Posterior vena cava (tissue), 2 donors: ENCODE measurements at places on chromosomes 2 and 18. TPM values are rescaled to one million over a fixed set of nuclear protein-coding genes. Genes with fewer than 3 reads are reported as not detected.
A peak's percentile ranks its signal among the peaks of the same experiment; 100 is the strongest.

GRCh38 chr2:189177251-189177840 lies 2.2 kb downstream of the COL5A2 start:
- no peak for DNase-seq

Gene CCDC121
- 4.3 TPM for total RNA-seq

DNA sequence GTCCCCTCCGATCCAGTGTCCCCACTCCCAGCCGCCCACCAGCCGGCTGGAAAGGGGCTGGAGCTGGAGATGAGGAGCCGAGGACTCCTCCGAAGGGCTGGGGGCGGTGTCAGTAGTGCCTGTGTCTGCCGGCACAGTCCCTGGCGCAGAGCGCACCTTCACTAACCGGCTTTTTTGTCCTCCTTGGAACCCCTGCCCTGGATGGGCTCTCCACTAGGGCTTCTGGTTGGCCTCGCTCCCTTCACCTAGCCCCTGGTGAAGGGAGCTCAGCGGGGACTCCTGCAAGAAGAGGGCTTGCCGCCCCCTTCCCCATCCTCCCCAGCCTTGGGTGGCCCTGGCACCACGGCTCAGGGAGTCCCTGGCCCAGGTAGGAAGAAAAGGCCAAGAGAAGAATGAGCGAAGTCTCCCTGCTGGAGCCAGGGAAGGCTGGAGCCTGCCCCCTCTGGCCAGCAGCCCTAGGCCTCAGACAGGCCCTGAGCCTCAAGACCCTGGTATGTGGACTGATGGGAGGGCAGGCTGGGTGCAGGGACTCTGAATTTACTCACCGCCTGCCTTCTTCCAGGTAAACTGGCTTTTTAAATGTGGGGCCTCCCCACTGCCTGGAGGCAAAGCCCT lies 570 bp upstream of the ECEL1 start:
- peak; percentile 24 for DNase-seq

DNA sequence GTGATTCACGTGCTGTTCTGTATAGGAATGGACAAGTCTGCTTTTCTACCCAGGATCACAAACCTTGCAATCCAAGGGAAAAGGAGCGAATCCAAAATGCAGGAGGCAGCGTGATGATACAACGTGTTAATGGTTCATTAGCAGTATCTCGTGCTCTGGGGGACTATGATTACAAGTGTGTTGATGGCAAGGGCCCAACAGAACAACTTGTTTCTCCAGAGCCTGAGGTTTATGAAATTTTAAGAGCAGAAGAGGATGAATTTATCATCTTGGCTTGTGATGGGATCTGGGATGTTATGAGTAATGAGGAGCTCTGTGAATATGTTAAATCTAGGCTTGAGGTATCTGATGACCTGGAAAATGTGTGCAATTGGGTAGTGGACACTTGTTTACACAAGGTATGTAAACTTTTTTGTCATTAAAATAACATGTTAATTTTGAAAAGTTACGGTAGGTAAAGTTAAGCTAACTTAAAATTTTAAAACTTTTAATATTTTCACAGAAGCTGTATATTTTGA lies 33.0 kb downstream of the PPM1B start:
- no peak for DNase-seq

Gene CKAP2L
- 0.65 TPM for total RNA-seq

Gene UGT1A1
- total RNA-seq, result not detected
